ENCODE measurements at places on chromosomes 1 and 21. TPM values are rescaled to one million over a fixed set of nuclear protein-coding genes. Genes with fewer than 3 reads are reported as not detected.

GRCh38 chr1:184287001-184287400 lies 99.8 kb upstream of the C1orf21 start:
- no peak for ATAC-seq

DNA sequence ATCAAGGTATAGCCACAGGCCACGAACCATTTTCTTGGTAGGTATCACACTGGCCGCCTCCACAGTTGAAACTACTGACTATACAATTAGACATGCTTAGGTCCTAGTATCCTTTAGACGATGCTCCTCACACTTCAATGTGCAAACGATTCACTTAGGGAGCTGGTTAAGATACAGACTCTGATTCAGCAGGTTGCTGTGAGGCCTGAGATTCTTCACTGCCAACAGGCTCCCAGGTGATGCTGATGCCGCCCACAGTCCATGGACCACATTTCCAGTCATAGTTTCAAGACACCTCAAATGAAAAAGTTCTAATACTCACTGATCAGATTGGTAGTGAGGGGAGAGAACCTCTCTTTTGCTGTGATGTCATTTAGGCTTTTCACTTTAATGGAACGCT lies 6.8 kb downstream of the ATP5PO start:
- ATAC-seq: no peak

- ATAC-seq: no peak
Observed at GRCh38 chr1:108096089-108096488, 104.1 kb downstream of the SLC25A24 start.

- ATAC-seq: no peak
Observed at GRCh38 chr21:32184485-32184884, 94.4 kb downstream of the MIS18A start.

DNA sequence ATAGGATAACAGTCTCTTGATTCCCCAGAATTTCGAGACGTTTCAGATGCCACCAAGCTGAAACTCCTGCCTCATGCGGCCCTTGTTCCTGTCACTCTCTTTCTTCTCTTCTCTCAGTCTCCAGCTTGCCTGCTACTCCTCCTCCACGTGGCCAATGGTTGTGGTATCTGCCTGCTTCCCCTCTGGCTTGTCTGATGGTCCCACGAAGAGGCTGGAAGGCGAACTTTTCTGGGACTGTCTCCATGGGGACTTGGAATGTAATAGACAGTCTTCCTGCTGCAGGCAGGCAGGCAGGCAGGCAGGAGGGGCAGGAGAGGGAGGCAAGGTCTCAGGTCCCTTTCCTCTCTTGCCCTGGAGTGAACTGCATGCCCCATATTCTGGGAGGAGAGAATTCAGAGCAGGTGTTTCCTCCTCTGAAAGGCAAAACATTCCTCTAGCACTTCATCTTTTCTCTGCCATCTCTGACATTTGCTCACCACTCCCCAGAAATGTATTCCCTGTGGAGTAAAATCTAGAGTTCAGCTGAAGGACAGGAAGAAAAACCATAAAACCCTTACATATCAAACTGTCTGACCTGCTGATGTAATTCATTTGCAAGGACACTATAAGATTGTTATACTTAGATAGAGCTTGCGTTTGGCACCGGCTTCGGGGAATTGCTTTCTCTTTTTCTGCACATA lies 64.1 kb upstream of the GNG12 start:
- ATAC-seq: peak; percentile 96

DNA sequence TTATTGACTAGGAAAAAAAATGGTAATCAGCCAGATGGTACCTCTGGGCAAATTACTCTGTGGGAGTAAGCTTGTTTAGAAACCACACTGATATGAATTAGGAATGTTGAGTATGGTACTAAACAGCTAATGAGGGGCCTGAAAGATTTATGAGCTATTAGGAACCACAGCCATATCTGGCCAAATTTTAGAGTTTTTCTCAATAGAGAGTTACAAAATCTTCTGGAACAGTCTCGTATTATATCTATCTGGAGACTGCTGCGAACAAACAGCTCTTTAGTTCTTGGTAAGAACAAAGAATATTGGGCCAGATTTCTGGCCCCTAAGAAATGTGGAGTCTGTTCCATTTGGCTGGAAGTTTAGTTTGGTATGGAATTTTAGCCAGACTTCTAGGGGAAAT lies 4.9 kb upstream of the PODN start:
- no peak for ATAC-seq

GRCh38 chr1:245301162-245301580 lies 146.4 kb downstream of the KIF26B start:
- no peak for ATAC-seq

GRCh38 chr1:67332653-67333529 lies 25.2 kb downstream of the IL12RB2 start:
- no peak for ATAC-seq

GRCh38 chr1:20497506-20497905 lies 10.4 kb downstream of the MUL1 start:
- ATAC-seq: no peak

- ATAC-seq: no peak
Observed at GRCh38 chr1:88609051-88609450, 75.0 kb upstream of the PKN2 start.

DNA sequence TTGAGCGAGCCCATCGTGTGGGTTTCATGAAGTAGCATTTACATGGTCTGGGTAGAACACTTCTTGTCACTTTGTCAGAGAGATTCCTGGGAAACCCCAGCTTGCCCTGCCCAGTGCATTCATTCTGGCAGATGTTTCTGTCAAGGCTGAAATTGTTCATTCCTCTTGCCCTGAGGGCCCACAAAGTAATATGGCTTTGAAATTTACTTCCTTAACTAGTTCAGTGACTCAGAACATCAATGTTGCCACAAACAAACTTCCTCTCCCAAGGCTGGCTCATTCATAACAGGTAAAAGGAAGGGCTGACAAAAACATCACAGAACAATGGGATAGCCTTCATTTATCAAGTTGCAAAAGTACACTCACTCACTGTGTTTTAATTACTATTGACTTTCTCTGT lies 5.0 kb upstream of the KIAA0040 start:
- no peak for ATAC-seq

DNA sequence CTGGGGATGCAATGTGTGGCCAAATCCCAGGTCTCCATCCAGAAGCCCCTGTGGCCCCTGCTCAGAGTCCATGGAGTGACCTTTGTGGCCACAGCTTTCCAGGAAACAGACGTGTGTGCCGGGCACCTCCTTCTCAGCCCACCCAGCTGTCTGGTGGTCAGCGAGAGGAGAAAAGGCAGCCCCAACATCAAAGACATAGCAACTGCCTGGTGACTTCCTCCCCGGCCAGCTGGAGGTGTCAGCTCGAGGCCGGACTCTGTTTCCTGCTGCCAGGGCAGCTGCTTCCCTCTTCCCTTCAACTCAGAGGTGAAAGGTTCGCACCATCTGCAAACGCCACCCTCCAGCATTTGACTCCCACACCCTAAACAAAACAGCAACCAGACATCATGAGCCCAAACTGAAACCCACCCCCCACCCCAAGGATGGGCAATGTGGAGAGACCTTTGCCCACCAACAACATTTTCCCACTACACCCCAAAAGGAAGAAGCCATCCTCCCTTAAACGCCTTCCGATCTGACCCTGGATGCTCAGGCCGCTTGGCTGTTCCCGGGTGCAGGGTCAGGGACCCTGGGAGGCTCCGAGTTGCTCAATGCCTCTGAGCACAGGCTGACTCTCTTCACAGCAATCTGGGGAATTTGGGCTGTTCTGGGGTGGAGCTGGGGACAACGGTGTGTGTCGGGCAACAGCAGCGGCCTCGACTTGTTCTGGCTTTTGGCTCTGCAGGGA lies 162.3 kb downstream of the PSMG1 start:
- peak; percentile 48 for ATAC-seq

CNIH3 gene
- total RNA-seq: 4.1 TPM

SH2D1B gene
- total RNA-seq: not detected

HFM1 gene
- total RNA-seq: 25.7 TPM

All from motor neuron (in vitro differentiated cells).